ENCODE measurements at places on chromosomes 3 and 15. TPM values are rescaled to one million over a fixed set of nuclear protein-coding genes. Genes with fewer than 3 reads are reported as not detected.

GRCh38 chr3:107264888-107265287 lies 112.4 kb upstream of the CCDC54 start:
- H3K36me3 ChIP-seq = no peaks in the 10 kb centered on the region
- no peaks in the 10 kb centered on the region for H3K27me3 ChIP-seq

DNA sequence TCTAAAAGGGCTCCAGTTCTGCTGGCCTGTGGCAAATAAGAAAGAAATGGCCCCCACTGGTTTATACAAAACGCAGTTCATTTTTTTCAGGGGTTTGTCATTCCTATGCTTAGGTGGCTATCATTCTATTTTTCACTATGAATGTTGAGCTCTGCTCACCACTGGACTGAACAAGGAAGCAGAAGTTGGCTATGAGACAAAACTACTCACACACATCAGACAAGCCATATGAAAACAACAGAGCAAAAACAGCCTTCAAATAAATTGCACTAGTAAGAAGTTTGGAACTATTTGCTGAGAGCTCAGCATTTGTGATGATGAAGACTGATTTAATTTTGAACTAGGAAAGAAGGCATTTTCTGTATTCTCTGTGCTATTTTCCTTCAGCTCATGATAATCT lies 328.5 kb downstream of the MECOM start:
- DNase-seq = no peak
- H3K27me3 ChIP-seq = no peaks in the 10 kb centered on the region
- no peak overlapping the region for H3K4me3 ChIP-seq
- no peak overlapping the region for H3K27ac ChIP-seq
- no peaks in the 10 kb centered on the region for H3K36me3 ChIP-seq

- DNase-seq = peak; percentile 78
- no peaks in the 10 kb centered on the region for H3K36me3 ChIP-seq
- peaks cover 10% of the 10 kb centered on the region for H3K4me1 ChIP-seq
Observed at GRCh38 chr15:33021806-33022389, 172.6 kb downstream of the FMN1 start.

GRCh38 chr3:196377321-196377720 lies 39.1 kb upstream of the TM4SF19 start:
- H3K4me3 ChIP-seq = no peak overlapping the region
- no peaks in the 10 kb centered on the region for H3K27me3 ChIP-seq
- no peak for DNase-seq
- H3K27ac ChIP-seq = peak overlapping the region; percentile 69

- H3K4me1 ChIP-seq = peaks cover 4% of the 10 kb centered on the region
- no peak overlapping the region for H3K27ac ChIP-seq
- no peak for DNase-seq
Observed at GRCh38 chr3:27708250-27708649, 13.9 kb downstream of the EOMES start.

DNA sequence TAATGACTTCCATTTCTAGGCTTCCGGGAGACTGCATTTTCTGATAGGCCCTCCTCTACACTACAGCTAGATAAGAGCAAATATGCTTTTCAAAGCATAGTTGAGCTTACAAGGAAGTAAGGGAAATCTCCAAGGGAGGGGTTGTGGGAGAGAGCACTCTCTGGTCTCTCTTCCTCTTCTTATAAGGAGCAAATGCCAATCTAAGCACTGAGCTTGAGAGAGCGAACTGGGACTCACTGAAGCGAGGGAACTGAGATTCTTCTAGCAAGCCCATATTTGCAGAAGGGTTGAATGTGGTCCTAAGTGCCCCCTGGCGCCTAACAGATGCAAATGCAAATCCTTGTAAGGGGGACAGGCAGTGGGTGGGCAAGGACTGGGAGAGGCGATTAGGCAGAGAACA lies 164.8 kb downstream of the ERC2 start:
- no peaks in the 10 kb centered on the region for H3K36me3 ChIP-seq
- peak; percentile 92 for DNase-seq
- H3K27ac ChIP-seq = no peak overlapping the region
- no peaks in the 10 kb centered on the region for H3K27me3 ChIP-seq
- peaks cover 27% of the 10 kb centered on the region for H3K4me1 ChIP-seq
- no peak overlapping the region for H3K4me3 ChIP-seq

- no peak overlapping the region for H3K27ac ChIP-seq
- no peaks in the 10 kb centered on the region for H3K4me1 ChIP-seq
- DNase-seq = no peak
- H3K4me3 ChIP-seq = no peak overlapping the region
- H3K27me3 ChIP-seq = no peaks in the 10 kb centered on the region
Observed at GRCh38 chr3:129416415-129416814, 12.0 kb downstream of the EFCAB12 start.

DNA sequence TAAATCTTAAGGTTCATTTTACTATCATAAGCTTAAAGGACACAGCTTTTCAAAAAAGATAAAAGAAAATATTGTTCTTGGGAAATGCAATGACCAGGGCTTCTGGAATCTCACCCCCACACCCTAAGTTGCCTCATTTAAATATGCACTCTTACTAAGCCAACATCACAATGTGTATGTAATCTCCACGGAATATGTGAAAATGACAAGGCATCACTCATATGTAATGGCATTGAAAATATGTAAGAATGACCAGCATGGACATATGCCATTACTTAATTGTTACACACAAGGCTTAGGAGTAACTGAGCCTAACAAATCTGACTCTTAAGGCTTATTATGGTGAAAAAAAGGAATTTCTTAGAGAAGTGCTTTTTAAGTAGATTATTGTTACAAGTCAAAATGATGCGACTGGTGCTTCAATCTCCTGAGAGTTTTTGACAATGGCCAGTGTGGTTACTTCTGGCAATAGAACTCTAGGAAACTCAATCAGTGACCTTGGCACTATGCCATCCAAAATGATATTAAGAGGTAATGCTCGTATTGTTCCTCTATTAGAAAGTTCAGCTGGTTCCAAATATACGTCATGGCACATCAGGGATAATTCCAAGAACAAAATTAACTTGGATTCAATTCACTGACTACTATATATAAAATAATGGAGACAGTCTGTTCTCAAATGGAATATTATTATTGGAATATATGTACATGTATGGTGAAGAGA lies 290.0 kb upstream of the PLSCR5 start:
- H3K4me3 ChIP-seq = no peak overlapping the region
- H3K27me3 ChIP-seq = no peaks in the 10 kb centered on the region
- DNase-seq = no peak

- no peak for DNase-seq
- no peak overlapping the region for H3K27ac ChIP-seq
- no peaks in the 10 kb centered on the region for H3K4me1 ChIP-seq
Observed at GRCh38 chr3:133970339-133970738, 59.4 kb downstream of the SLCO2A1 start.

DNA sequence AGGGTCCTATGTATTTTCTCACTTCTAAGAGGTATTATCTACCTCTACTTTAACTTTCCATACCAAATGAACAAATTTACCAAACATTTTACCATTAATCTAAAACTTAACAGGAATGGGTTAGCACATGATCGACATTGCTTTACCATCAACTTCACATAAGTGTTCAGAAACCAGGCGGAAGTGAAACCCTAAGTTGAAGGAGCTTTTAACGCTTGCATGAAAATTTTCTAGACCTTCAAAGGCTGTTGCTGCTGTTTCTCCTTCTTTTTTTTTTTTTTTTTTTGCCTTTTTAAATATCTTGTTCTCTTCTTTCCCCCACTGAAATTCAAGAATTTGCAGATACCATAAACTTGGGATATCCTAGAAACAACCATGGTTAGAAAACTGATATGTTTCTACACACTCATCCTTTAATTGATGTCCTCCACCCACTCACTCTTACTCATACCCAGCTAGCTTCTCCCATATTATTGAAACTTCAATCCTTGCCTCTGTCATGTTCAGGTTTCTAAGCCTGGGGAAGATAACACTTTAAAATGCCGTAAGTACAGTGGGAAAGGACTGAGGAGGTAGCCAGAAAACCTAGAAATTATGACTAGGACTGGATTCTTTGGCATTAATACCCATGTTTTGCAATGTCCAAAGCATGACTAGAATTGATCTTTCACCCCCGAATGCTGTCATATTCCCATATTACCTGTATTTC lies 24.7 kb downstream of the MYO5A start:
- no peaks in the 10 kb centered on the region for H3K27me3 ChIP-seq
- DNase-seq = no peak
- no peaks in the 10 kb centered on the region for H3K36me3 ChIP-seq
- H3K27ac ChIP-seq = no peak overlapping the region
- H3K4me1 ChIP-seq = peaks cover 5% of the 10 kb centered on the region

GRCh38 chr15:98938105-98938417 lies 69.5 kb downstream of the PGPEP1L start:
- no peaks in the 10 kb centered on the region for H3K27me3 ChIP-seq
- no peak overlapping the region for H3K4me3 ChIP-seq
- no peak for DNase-seq
- no peak overlapping the region for H3K27ac ChIP-seq
- no peaks in the 10 kb centered on the region for H3K4me1 ChIP-seq

DNA sequence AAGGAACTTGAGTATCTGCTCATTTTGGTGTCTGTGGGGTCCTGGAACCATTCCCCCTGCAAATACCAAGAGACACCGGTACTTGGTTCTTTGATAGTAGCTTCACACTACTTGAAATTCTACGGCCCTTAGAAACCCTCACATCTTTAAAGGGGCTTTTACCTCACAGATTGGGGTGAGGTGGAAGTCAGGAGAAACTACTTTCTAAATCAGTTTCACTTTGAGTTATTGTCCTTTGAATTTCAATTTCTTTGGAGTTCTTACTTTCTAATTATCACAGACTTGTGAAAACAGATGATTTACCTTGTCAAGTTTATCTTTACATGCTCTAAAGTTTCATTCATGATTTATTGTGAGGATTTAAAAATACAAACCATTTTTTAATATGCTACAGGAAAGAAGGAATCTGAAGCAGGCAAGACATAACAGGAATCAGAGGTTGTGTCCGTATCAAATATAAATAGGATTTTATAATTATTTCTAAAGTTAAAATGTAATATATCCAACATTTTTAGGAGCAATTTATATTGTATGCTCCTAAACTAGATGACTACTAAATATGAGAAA lies 98.9 kb downstream of the NEDD4 start:
- H3K4me3 ChIP-seq = no peak overlapping the region
- H3K27ac ChIP-seq = no peak overlapping the region
- H3K4me1 ChIP-seq = no peaks in the 10 kb centered on the region
- no peaks in the 10 kb centered on the region for H3K36me3 ChIP-seq
- no peak for DNase-seq

GRCh38 chr3:190449801-190450200 lies at the start of gene TMEM207:
TSS of gene TMEM207 (minus strand) at chr3:190449901. CDS start at chr3:190449809, 92 bp downstream.
- no peak within 1 kb of the TSS for H3K4me3 ChIP-seq
- DNase-seq = no peak
- no peaks in the 10 kb centered on the region for H3K27me3 ChIP-seq
- no peaks in the 10 kb centered on the region for H3K36me3 ChIP-seq
- H3K27ac ChIP-seq = no peak within 1 kb of the TSS

DNA sequence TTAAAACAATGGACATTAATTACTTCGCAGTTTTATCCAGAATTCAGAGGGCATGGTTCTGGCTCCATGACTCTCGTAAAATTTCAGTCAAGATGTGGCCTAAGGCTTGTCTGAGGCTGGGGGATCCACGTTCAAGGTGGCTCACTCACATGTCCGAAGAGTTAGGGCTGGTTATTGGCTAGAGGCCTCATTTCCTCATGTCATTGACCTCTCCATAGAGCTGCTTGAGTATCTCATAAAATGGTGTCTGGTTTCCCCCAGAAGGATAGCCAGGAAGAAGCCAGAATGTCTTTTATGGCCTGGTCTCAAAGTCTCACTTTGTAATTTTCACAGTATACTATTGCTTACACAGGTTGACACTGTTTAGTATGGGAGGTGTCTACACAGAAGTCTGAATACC lies 67.3 kb upstream of the DCBLD2 start:
- H3K4me3 ChIP-seq = no peak overlapping the region
- no peak overlapping the region for H3K27ac ChIP-seq
- no peaks in the 10 kb centered on the region for H3K36me3 ChIP-seq
- no peaks in the 10 kb centered on the region for H3K27me3 ChIP-seq

DNA sequence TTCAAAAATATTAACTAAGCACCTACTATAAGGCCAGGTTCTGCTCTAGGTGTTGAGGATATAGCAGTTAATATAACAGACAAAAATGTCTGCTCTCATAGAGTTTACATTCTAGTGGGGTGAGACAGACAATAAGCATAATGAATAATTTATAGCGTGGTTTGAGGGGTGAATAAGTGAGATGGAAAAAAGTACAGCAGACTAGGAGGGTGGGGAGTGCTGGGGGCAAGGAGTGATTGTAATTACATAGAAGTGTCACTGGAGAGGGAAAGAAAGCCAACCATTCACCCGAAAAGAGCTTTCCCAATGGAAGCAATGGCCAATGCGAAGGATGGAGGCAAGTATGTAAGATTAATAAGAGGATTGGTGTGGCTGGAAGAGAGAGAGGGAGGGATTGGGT lies 552.9 kb upstream of the KCNMB2 start:
- H3K4me3 ChIP-seq = no peak overlapping the region
- no peaks in the 10 kb centered on the region for H3K4me1 ChIP-seq
- H3K27ac ChIP-seq = no peak overlapping the region
- no peaks in the 10 kb centered on the region for H3K27me3 ChIP-seq
- no peaks in the 10 kb centered on the region for H3K36me3 ChIP-seq

Gene AADACL2
- not detected for total RNA-seq

Gene CD80
- not detected for total RNA-seq

Gene ANKUB1
- not detected for total RNA-seq

Gene TMCO5A
- not detected for total RNA-seq

Gene CIB2
- total RNA-seq = 62.6 TPM

Gene KCNAB1
- total RNA-seq = 0.69 TPM

Gene SV2B
- total RNA-seq = 0.76 TPM

Gene PEX5L
- total RNA-seq = 7.0 TPM

Gene ARGFX
- total RNA-seq = not detected

Gene CIDEC
- not detected for total RNA-seq

Gene CSK
- total RNA-seq = 27.5 TPM

Gene CHL1
- total RNA-seq = 1.9 TPM
